ENCODE measurements at places on chromosomes 2 and 18. TPM values are rescaled to one million over a fixed set of nuclear protein-coding genes. Genes with fewer than 3 reads are reported as not detected.

C2orf78 gene
- not detected for total RNA-seq

SLC9A4 gene
- total RNA-seq = 0.62 TPM

TXNDC2 gene
- total RNA-seq = not detected

ASPRV1 gene
- total RNA-seq = 1.2 TPM

IL36B gene
- total RNA-seq = not detected

DNA sequence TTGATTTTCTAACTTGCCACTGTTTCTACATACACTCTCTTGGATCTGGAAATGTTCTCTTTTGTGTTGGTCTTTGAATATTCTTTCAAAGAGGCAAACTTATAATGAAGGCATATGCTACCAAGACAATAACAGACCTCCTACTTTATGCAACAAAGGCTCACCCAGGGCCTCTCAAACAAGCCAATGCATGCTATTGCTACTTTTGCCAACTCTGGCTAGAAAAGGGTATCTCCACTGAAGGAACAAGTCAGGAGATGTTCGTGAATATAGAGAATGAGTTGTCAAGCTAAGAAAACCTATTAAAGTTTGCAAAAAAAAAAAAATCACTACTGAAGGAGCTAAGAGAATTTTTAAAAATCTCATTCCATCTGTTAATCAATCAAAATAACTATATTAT lies 15.9 kb upstream of the DSG2 start:
- H3K27me3 ChIP-seq = no peaks in the 10 kb centered on the region
- no peak overlapping the region for H3K4me3 ChIP-seq
- no peaks in the 10 kb centered on the region for H3K36me3 ChIP-seq

DNA sequence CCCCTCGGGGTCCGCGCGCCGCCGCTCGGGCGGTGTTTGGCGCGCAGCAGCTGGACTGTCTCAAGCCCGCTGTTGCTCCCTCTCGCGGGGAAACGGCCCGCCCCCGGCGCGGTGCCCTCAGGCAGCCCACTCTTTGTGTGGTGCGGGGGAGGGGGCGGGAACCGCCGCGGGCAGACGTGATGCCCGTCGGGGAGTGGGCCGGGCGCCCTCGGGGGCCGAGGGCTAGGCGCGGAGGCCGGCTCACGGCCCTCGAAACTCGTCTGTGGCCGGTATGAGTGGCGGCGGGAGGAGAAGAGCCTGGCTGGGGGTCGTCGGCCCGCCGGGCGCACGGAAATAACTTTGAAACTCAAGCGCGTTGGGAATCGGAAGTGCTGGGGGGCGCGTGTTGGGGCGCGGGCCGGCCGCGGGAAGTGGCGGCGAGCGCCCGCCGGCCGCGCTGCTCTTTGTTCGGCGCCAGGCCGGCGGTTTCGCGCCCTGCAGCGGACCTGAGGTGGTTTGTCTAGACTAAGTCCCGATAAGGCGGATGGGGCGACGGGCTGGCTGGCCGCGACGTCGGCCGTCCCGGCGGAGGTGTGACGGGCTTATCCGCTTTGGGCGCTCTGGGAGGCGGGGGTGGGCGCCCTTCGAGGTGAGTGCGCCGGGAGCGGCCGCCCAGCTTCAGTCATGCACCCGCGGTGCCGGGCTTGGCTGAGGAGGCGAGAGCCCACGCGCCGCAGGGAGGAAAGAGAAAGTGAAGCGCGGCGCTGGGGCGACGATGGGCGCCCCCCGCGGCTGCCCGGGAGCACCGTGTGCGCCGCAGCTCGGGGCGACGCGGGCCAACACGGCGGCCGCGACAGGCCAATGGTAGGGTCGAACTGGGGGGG lies 679 bp downstream of the PTMA start:
- peak overlapping the region; percentile 99 for H3K4me3 ChIP-seq
- peaks cover 21% of the 10 kb centered on the region for H3K36me3 ChIP-seq
- H3K27me3 ChIP-seq = no peaks in the 10 kb centered on the region
- peaks cover 18% of the 10 kb centered on the region for H3K4me1 ChIP-seq

- no peak for DNase-seq
- no peaks in the 10 kb centered on the region for H3K4me1 ChIP-seq
- no peaks in the 10 kb centered on the region for H3K36me3 ChIP-seq
- H3K4me3 ChIP-seq = no peak overlapping the region
These were observed 112.1 kb downstream of the PLB1 start for GRCh38 chr2:28607730-28608499.

GRCh38 chr2:224933431-224933830 lies 108.8 kb downstream of the DOCK10 start:
- DNase-seq = no peak
- H3K4me3 ChIP-seq = no peak overlapping the region

- no peaks in the 10 kb centered on the region for H3K27me3 ChIP-seq
- peaks cover 6% of the 10 kb centered on the region for H3K4me1 ChIP-seq
- DNase-seq = no peak
- H3K4me3 ChIP-seq = no peak overlapping the region
- H3K36me3 ChIP-seq = peaks cover 7% of the 10 kb centered on the region
These were observed 170.4 kb downstream of the NCK2 start for GRCh38 chr2:105915005-105915558.

- H3K27me3 ChIP-seq = no peaks in the 10 kb centered on the region
- H3K36me3 ChIP-seq = peaks cover 12% of the 10 kb centered on the region
- peak overlapping the region; percentile 100 for H3K27ac ChIP-seq
- peak; percentile 18 for DNase-seq
- H3K4me3 ChIP-seq = peak overlapping the region; percentile 92
These were observed 1.3 kb downstream of the PRPF40A start for GRCh38 chr2:152715854-152716428.

Measured in progenitor cell of endocrine pancreas (in vitro differentiated cells).